Germinal center (tissue), 1 donor: ENCODE measurements at places on chromosomes 12 and 14.

GRCh38 chr12:89469361-89469760 is 55.2 kb downstream of the GALNT4 start:
- no peak for DNase-seq

DNA sequence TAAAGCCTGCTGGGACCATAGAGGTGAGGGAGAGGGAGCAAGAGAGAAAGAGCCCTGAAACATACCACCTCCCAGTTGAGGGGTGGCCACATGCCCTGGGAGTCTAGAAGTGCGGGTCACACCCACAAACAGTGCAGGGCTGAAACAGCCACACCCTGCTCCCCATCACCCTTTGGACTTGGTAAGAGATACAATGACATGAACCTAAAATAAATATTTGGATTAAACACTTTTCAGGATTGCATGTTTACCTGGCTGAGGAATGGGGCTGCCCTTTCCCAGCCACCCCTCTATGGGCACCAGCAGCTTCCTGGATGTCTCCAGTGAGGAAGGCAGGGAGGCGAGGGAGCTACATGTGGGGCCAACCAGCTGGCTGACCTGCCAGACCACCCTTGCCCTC is 39.0 kb upstream of the TC2N start:
- DNase-seq: no peak

- no peak for DNase-seq
Observed at GRCh38 chr14:105857826-105858675, 331.7 kb downstream of the TMEM121 start.

DNA sequence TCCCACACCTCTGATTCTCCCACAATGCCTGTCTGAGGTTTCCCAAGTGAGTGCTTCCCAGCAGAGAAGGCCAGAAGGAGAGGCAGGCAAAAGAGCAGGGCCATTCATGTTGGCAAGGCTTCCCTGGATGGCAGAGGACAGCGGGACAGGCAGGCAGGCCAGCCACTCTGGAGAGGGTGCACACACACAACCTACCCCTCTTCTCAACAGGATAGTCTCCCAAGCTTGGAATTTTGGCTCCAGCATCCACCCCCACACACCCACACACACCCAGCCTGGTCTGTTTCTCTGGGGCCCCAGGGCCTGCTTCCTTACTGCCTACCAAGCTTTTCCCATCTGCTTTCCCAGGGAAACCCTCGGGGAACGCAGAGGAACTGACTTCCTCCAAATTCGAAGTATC is 15.4 kb upstream of the RACGAP1 start:
- DNase-seq: no peak

GRCh38 chr12:3598896-3599860 is 108.2 kb downstream of the PRMT8 start:
- no peak for DNase-seq

- DNase-seq: no peak
Observed at GRCh38 chr12:53063708-53064612, 14.1 kb downstream of the TNS2 start.

- no peak for DNase-seq
Observed at GRCh38 chr14:29893989-29894388, 33.7 kb downstream of the PRKD1 start.

DNA sequence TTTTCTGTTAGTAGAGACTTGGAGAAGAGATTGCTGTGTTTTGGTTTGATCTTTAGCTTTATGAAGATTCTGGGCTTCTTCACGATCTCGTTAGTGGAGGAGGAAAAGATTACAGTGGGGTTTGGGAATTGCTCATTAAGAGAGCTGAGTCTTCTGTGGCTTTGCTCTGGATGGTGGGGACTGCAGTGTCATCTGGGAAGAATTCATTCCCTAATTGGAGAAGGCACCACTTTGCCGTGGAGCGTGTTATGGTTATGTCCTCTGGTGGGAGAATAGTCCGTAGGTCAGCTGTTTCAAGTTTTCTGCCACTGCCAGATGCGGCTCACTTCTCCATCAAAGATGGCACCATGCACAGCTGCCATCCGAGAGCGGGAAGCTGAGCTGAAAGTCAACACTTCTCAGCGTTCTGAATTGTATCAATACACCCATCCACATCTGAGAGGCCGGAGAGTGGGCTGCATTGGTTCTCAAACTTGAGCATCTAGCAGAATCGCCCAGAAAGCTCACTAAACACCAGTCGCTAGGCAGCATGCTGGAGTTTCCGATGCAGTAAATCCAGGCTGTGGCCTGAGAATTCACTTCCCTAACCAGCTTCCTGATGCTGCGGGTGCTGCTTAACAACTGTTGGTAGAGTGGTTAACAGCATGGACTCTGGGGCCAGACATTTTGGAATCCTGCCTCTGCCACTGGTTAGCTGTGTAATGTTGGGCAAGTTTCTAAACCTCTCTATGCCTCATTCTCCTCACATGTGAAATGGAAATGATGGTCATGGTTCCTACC is 117.8 kb downstream of the PLXNC1 start:
- no peak for DNase-seq

DNA sequence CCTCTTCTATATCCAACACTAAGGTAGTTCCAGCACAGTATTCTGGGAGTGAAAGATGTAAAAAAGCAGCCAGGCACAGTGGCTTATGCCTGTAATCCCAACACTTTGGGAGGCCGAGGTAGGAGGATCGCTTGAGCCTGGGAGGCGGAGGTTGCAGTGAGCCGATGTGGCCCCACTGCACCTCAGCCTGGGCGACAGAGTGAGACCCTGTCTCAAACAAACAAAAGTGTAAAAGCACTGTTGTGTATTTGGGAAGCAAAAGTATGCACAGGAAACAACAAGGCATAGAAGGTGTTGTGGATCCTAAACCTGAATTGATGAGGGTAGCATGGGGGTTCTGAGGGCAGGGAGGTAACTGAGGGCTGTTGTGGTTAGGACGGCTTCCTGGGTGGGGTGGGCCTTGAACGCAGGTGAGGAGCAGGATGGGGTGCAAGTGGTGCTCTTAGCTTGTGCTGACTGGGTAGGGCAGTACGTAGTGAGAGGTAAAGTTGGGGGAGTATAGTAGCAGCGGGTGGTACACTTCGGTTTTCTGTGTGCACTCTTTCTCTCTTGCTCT is 64.2 kb downstream of the RASSF3 start:
- no peak for DNase-seq

- no peak for DNase-seq
Observed at GRCh38 chr12:58888131-58888783, 32.0 kb downstream of the LRIG3 start.

DNA sequence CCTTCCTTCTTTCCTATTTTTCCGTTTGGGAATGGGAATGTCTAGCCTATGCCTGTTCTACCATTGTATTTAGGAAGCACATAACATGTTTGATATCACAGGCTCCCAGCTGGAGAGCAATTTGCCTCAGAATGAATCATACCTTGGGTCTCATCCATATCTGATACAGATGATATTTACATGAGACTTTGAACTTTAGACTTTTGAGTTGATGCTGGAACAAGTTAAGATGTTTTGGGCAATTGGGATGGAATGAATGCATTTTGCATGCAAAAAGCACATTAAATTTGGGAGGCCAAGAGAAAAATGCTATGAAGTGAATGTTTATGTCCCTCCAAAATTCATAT is 61.9 kb upstream of the BEGAIN start:
- no peak for DNase-seq

DNA sequence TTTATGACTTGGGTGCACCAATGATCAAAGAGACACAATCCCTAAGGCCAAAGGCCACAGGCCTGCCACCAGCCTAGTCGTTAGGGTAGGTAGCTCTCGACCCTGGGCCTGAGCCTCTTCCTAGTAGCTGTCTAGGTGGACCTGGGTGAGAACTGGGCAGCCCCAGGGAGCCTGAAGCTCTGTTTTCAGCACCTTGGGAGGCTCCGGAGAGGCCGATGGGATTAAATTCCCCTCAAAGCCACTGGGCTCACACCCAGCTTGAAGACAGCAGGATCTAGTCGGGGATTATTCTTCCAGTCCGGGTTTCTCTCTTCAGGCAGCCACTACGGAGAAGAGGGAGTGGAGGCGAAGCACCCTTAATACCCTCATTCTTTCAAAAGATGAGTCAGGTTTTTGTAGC is 79.8 kb downstream of the TMEM260 start:
- no peak for DNase-seq

DNA sequence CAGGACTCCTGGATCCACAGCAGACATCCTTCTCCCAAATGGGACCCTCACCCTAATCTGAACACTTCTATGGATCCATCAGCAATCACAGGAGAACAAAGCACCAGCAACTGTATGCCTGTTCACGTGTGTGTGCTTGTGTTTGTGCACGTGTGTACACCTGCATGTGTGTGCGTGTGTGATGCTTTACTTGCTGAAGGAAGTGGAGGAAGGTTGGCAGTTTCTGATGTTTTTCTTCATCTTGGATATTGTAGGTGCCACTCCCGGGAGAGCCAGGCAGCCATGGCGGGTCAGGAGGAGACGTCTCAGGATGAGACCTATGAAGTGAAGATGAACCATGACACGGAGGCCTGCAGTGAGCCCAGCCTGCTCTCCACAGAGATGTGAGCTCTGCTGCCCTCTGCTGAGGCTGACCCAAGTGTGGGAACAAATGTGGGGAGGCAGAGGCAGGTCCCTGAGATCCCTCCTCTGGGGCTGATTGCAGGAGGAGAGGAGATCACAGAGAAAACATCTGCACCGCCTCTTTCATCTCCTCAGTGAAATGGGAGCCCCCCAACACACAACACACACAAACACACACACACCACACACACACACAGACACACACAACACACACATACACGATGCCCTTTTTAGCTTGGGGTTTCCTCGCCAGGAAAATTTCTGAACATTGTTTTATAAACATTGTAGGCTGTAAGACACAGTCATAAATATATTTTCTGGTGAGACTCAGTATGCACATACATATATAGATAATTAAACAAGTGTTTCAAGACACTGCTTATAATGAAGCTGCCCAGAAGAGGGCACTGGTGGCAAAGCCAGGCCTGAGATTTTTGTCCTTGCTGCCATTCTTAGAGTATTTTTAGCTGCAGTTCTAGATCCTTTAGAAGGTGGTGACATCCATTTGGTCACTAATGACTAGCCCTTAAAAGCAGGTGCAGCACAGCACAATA is 112.2 kb upstream of the FKBP4 start:
- DNase-seq: no peak

GRCh38 chr12:45518291-45519235 is 210.9 kb upstream of the ARID2 start:
- DNase-seq: peak; percentile 5

DNA sequence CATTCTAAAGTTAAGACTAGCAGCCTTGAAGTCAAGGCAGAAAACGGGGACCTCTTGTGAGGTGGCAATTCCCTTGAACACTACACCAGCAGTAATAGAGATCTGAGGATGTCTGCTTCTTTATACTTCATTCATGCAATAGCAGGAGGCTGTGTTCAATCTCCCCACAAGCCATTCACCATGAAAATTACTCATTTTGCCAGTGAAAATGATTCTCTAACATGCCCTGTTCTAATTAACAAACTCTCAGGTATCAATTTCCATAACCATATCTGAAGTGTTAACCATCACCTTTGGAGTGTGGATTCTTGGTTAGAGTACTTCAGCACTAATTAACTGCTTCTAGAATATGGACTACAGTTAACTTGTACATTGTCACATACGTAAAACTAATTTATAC is 3.4 kb upstream of the GLIPR1 start:
- no peak for DNase-seq
